ENCODE measurements at places on chromosomes 1 and 21. TPM values are rescaled to one million over a fixed set of nuclear protein-coding genes. Genes with fewer than 3 reads are reported as not detected.

LCE2C gene
- total RNA-seq: not detected

THEM5 gene
- not detected for total RNA-seq

FABP3 gene
- total RNA-seq: not detected

RSPH1 gene
- not detected for total RNA-seq

SMIM1 gene
- 0.89 TPM for total RNA-seq

MROH7 gene
- total RNA-seq: not detected

CSF1 gene
- total RNA-seq: 23.0 TPM

RIMKLA gene
- 2.0 TPM for total RNA-seq

AKR7A3 gene
- 0.36 TPM for total RNA-seq

SLC5A9 gene
- not detected for total RNA-seq

PATJ gene
- 12.2 TPM for total RNA-seq

GLIS1 gene
- total RNA-seq: not detected

CRNN gene
- total RNA-seq: not detected

VAV3 gene
- total RNA-seq: 3.3 TPM

FYB2 gene
- total RNA-seq: not detected

ATP1A4 gene
- total RNA-seq: not detected

NPHS2 gene
- not detected for total RNA-seq

DDX59 gene
- total RNA-seq: 23.5 TPM

S100A2 gene
- total RNA-seq: 0.33 TPM

RSPO1 gene
- total RNA-seq: not detected

OR2L5 gene
- total RNA-seq: not detected

PRDX6 gene
- 132 TPM for total RNA-seq

SUSD4 gene
- 1.2 TPM for total RNA-seq

NBL1 gene
- 31.2 TPM for total RNA-seq

CAPN9 gene
- total RNA-seq: not detected

Data from activated naive CD4-positive, alpha-beta T cell treated with anti-CD3 and anti-CD28 coated beads, Interleukin-2, amount 10 ng/mL, durations not matched to agents 5 hours and 36 hours (primary cell).